AG08396 (cell line): ENCODE measurements at places on chromosomes 3 and 15.

- DNase-seq, result no peak
Observed at GRCh38 chr3:16455966-16456365, 57.5 kb downstream of the RFTN1 start.

GRCh38 chr15:93942269-93942694 lies 289.1 kb upstream of the MCTP2 start:
- DNase-seq, result no peak

DNA sequence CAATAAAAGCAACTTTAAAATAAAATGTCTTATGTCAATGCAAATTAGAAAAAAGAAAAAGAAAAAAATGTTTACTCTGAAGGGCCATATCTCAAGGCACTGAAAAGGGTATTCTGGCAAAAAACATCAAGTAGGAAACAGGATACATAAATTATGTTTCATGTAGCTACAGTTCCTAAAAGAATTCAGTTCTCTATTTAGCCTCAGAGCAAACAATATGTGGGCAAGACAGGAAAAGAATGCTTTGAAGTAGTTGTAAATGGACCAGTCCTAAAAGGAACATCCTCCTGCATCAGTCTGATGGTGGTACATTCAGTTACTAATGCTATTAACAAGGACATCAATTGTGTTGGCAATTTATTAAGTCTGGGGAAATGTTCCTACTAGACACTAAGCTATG lies 8.1 kb downstream of the COMMD2 start:
- no peak for DNase-seq

DNA sequence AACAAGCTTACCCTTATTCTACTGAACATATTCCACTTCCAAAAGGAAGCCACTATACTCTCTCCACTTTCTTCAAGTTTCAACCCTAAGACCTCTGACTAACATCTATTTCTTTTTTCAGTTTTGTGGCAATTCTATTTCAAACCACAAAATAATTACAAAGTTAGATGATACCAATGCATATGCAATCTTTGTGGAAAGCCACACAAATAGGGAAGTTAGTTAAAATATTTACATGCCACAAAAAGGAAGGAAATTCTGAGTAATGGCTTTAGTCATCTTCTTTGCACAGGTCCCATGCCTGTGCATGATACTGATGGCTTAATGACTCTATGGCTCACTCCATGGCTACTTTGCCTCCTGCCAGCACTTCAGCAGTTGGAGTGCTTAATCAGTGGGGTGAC lies 57.0 kb upstream of the MCTP2 start:
- DNase-seq, result peak; percentile 55

DNA sequence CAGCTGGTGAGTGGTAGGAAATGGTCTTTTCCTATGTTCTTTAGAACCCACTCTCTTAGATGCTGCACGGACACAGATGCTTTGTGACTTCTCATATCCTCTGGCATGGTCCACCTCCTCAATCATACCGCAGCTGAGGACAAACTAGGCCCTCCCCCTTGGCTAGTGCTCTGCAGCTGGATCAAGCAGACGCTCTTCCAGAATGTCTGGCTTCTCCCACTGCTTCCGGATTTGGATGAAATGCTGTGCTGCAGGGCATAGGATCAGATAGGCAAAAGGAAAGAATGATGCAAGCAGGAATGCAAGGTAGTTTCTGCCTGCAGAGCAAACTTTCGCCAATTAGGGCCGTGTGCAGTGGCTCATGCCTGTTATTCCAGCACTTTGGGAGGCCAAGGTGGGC lies 75.7 kb upstream of the SLC4A7 start:
- peak; percentile 53 for DNase-seq

GRCh38 chr15:78950343-78950742 lies 5.5 kb upstream of the CTSH start:
- no peak for DNase-seq

- DNase-seq, result no peak
Observed at GRCh38 chr3:32886296-32886695, 65.1 kb upstream of the CCR4 start.

GRCh38 chr3:188230962-188231361 lies 77.0 kb downstream of the LPP start:
- no peak for DNase-seq

DNA sequence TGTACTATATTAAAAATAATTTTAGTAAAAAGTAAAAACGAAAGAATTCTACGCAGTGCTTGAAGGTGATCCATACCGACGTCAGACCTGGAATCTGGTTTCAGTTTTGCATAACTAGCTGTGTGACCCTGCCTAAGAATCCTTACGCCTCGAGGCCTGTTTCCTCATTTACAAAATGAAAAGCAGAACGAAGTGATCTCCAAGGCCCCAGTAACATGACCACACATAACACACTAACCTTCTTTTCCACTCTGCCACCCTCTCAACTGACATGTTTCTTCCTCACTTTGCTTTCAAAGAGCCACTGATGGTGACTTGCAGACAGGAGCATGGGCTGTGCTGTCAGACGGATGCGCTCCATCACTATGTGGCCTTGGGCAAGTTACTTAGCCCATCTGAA lies 4.8 kb downstream of the MESD start:
- DNase-seq, result no peak

DNA sequence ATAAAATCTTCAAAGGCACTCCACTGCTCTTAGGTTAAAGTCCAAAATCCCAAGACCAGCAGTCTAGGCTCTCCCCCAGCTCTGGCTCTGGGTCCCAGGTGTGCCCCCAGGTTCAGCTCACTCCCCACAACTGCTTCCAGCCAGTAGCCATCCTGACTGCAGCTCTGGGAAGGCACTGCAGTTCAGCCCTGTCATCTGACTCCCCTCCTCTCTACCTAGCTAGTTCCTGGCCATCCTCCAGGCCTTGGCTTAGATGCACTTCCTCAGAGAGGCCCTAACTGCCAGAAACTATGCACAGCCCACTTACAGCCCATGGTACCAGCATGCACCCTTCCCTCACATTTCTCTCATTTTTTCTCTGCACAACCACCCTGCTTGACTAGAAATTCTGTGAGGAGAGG lies 25.5 kb downstream of the TBC1D2B start:
- DNase-seq, result no peak

GRCh38 chr15:78406016-78406585 lies 31.9 kb upstream of the IREB2 start:
- no peak for DNase-seq

GRCh38 chr15:75565062-75565970 lies 13.8 kb downstream of the PTPN9 start:
- DNase-seq, result peak; percentile 47

GRCh38 chr3:24923570-24923969 lies 428.9 kb upstream of the THRB start:
- no peak for DNase-seq

DNA sequence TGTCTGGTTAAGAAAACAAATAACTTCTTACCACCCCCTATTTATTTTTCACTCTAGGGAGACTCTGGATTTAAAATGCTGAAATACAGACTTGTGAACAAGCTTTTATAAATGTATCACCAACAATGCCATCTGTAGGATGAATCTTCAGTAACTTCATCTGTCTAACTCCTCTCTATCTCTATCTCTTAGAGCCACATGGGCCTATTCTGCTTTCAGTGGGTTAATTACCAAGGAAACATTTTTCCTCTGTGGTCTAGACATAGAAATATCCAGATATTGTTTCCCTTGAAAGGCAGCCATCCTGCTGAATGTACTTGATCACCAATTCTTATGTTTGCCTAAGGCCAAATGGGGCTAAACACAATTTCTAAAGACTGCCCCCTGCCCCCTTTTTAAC lies 167.6 kb upstream of the COL8A1 start:
- DNase-seq, result no peak

DNA sequence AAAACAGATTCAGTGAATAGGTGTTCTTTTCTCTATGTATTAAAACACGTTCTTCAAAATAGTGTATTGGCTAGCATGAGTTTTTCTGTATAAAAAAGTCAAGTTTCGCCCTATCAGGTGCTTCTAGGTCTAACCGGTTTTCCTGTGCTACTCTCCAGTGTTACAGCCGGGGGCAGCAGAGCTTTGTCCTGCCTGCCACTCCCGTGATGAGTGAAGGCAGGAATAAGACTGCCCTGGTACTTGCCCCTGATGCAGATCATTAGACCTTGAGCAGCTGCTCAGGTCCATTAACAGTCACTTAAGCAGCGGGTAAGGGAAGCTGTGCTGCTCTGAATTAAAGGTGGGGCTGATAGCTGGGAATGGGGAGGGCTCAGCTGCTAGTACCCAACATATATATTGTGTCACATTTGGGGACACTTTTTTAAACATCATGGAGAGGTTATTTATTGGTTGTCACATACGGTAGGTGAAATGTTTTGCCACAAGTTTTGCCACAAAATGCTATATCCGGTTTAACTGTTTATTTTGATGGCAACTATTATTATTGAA lies 1.3 kb upstream of the UNC13C start:
- DNase-seq, result no peak

DNA sequence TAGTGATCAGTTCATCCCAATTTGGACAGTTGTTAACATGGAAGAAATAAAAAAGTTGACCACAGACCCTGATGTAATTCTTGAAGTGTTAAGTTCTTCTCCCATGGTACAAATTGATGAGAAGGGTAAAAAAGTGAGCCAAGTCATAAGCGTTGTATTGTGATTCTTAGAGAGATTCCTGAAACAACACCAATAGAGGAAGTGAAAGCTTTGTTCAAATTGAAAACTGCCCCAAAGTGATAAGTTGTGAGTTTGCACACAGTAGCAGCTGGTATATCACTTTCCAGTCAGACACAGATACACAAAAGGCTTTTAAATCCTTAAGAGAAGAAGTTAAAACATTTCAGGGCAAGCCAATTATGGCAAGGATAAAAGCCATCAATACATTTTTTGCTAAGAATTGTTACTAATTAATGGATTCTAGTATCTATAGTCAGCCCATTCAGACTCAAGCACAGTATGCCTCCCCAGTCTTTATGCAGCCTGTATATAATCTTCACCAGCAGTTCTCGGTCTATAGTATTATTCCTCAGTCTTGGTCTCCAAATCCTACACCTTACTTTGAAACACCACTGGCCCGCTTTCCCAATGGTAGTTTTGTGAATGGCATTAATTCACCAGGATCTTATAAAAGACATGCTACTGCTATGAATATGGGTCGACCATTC lies 38.2 kb downstream of the CDIN1 start:
- DNase-seq, result no peak

GRCh38 chr3:158160958-158161357 lies 51.1 kb downstream of the RSRC1 start:
- DNase-seq, result peak; percentile 44

DNA sequence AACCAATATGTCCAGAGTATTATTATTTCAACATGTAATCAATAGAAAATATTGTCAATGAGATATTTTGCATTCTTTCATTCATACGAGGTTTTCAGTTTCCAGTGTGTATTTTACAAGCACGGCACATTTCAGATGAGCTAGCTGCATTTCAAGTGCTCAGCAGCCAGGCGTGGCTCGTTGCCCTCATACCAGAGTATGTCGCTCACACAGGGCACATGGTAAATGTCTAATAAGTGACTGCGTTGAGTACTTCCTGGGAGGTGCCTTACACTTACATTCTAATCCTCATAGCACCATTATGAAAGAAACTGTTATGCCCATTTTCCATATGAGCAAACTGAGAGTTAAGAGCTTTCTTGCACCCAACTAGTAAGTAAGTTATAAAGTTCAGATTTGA lies 47.4 kb downstream of the TMEM266 start:
- DNase-seq, result peak; percentile 17

- DNase-seq, result no peak
Observed at GRCh38 chr3:23830869-23831484, 25.2 kb downstream of the UBE2E1 start.

- DNase-seq, result no peak
Observed at GRCh38 chr3:64971602-64972001, 283.8 kb upstream of the ADAMTS9 start.

DNA sequence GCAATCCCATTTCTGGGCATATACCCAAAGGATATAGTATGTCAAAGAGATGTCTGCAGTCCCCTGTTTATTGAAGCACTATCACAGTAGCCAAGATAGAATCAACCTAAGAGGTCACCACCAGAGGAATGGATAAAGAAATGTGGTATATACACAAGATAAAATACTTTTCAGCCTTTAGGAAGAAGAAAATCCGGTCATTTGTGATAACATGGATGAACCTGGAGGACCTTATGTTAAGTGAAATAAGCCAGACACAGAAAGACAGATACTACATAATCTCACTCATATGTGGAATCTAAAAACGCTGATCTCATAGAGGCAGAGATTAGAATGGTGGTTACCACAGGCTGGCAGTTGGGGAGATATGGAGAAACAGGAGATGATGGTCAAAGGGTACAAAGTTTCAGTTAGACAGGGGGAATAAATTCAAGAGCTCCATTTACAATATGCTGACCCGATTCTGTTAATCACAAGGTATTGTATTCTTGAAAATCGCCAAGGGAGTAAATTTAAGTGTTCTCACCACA lies 195.8 kb downstream of the MTHFS start:
- no peak for DNase-seq

DNA sequence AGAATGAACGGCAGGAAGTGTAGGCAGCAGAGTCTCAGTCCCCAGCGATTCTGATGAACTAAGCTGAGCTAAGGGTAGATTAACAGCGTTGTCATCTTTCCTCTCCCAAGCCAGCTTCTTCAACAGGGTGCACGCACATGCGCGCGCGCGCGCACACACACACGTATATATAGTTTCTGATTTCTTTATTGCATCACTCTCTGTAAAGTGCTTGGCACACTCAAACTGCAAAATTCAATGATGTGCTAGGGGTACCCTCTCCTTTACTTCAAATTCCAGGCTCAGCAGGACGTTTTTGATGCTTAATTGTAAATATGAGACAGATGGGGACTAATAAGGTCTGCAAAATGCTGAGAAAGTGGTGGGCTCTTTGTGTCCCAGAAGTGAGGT lies 26.1 kb upstream of the VPS8 start:
- no peak for DNase-seq

- no peak for DNase-seq
Observed at GRCh38 chr3:165725296-165725695, 111.9 kb downstream of the BCHE start.

GRCh38 chr15:74680456-74680855 lies 15.4 kb downstream of the EDC3 start:
- no peak for DNase-seq

DNA sequence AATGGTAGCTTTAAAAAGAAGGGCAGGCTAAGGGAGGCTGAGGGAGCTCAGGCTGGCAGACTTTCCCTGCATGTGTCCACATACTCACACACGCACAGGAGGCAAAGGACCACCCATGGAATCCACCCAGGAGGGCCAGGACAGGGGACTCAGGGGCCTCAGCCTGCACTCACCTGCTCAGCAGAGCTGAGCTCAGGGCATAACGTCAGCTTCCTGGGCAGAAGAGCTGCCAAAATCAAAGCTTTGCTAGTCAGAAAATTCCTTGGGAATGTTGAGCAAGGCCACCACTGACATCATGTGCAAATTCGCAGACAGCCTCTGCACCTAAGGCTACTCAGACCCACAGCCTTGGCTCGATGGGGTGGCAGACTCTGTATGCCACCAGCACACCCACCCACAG lies 16.4 kb upstream of the ALAS1 start:
- peak; percentile 71 for DNase-seq

DNA sequence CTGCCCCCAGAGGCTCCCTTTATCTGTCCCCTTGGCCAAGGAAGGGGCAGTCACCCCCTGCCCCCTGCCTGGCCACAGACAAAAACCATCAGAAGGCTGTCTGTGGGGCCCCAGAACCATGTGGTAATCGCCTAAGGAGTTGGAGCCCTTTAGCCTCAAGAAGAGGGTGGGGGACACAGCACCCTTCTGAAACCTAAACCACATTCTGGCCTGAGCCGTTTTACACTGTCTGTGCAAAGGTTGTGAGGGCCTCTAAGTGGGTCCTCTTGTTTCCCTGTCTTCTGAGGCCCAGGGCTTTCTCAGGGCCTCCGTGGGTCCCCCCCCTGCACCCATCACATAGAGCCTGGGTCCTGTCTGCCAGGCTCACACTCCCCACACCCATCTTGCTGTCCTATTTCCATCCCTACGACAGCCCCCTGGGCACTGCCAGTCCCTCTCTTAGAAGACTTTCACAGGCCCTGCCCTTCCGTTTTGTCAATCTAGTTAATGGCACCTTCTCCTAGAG lies 17.9 kb upstream of the RPUSD3 start:
- no peak for DNase-seq
